ENCODE measurements at places on chromosomes 5 and 9.

GRCh38 chr5:16625096-16625495 lies 8.3 kb upstream of the RETREG1 start:
- DNase-seq: no peak

DNA sequence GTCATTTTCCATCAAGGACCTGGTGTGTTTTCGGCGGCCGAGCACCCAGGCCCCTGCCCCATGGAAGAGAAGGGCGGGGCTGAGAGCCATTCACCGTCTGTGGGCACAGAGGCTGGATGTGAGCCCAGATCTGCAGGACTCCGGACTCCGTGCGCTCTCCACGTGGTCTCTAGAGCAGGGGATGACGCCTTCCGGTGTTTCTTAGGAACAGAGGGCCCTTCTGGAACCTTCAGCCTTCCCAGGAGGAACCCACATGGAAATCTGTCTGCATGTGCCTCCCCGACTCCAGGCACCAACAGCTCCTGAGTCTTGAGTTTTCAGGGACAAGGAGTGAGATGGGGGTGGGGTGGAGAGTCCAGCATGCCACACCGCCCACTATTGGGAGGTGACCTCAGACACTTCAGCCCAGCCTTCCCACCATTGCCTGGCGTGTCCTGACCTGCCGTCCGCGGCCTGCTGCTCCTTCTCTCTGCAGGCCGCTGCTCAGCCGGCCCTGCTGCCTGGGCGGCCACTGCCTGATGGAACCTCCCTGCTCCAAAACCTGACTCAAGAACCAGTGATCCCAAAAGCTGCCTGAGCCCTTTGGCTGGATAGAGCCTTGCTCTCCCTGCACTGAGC lies 2.4 kb upstream of the RXRA start:
- DNase-seq: no peak

- no peak for DNase-seq
Observed at GRCh38 chr9:34663303-34663605, 797 bp upstream of the CCL27 start.

DNA sequence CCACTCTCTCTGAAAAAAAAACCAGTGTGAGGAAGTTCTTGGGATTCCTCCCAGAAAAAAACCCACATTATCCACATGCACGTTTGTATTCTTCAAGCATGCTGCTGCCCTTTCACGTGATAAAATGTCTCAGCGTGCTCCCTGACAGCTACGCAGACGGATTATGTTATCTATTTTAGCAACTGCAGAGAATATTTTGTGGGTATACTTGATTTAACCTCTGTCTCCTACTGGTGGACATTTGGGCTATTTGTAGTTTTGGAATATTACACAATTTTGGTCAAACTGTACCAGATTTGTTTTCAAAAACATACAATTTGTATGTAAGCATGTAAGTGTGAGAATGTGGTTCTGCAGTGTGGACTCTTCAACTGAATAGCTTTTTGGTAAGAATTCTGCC lies 10.7 kb downstream of the PRRC2B start:
- peak; percentile 80 for DNase-seq

- no peak for DNase-seq
Observed at GRCh38 chr9:134980516-134980915, 62.8 kb upstream of the FCN1 start.

DNA sequence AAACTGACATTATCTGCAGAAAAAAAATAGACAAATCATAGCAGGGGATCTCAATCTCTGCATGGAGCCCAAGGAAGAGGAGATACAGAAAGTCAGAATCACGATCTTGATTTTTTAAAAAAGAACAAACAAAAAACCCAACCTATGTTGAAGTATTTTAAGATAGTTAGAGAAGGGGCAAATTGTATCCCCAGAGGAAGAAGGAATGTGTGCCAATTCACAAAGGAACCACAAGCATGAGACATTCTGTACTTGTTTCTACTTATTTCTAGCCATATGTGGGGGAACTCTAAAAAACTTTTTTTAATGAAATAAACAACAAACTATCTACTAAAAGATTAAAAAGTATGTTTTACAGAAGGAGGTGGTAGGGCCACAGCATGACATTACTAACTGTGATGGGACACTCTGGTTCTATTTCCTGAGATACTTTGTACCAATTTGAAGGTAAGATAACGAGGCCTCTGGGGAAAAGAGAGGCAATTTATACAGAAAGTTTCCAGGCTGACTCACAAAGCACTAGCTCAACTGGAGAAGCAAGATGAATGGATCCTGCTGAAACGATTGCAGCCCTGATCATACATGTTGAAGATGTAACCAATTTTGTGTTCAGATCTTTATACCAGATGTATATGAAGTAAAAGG lies 22.5 kb downstream of the RANBP3L start:
- DNase-seq: peak; percentile 46

DNA sequence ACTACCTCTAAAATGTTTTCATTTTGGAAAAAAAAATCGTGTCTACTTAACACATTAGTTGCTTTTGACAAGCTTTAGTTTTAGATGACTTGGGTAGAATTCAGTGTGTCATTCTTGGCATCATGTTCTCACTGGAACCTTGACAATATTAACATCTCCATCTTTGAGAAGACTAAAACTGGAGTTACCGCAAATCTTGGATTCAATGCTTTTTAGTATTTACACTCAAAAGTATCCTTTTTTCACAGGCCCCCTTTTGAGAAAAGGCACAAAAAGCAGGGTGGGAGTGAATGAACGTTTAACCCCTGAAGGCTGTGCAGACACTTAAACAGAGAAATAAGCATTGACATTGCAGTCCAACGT lies 549.1 kb downstream of the CSNK1G3 start:
- no peak for DNase-seq

DNA sequence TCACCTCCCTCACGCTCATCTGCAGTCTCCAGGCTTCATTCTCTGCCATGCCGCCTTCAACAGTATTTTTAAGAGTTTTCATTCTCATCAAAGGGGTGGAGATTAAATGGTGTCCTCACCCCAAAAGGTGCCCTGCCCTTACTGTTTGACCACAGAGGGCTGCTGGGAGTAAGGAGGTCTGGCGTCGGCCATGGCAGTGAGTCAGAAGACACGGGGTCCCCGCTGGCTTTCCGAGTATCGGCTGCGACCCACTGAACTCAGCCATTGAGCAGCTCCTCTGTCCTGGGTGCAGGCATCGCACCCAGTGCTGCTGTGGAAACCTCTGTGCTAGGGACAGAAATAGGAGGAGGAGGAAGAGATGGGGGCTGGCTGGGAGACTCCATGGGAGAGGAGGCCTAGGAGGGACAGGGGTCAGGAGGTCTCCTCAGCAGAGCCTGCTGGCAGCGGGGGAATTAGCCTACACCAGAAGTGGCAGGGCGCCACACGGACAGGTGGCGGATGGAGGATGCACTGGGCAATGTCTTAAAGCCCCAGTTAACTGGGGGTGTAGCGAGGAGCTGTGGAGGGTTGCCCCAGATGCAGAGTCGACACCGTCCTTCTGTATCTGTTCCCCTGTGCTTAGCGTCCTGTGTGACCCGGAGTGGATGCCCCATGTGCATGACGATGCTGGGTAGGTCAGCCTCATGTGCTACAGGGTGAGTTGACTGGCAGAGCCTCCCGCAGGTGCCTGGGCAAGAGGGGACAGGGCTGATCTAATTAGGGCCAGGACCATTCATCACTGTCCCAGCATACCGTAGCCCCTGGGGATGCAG lies 15.4 kb upstream of the PLEKHG4B start:
- DNase-seq: no peak

DNA sequence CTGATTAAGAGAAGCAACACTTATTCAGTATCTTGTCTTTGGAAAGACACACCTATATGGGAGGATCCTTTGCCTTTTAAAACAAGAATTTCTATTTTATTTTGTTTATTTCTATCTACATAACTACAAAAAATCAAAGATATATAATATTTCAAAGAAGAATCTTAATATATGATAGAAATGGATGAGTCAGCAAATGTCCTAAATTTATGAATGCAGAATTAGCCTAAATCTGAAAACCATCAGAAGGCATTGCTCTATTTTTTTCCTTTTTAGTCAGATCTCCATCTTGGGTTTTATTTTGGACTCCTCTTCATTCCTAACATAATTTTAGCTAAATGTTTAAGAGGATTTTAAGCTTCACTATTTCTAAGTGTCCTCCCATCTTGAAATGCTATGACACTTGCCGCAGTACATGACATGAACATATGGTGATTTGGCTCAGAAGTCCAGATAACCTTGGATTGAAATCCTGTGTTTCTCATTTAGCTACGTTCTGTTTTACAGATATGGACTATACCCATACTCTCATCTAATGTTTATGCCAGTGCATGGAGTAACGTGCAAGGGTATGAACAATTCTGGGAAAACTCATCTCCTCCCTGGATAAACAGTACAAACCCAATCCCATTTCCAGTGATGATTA lies 1322.8 kb upstream of the DMAC1 start:
- no peak for DNase-seq

DNA sequence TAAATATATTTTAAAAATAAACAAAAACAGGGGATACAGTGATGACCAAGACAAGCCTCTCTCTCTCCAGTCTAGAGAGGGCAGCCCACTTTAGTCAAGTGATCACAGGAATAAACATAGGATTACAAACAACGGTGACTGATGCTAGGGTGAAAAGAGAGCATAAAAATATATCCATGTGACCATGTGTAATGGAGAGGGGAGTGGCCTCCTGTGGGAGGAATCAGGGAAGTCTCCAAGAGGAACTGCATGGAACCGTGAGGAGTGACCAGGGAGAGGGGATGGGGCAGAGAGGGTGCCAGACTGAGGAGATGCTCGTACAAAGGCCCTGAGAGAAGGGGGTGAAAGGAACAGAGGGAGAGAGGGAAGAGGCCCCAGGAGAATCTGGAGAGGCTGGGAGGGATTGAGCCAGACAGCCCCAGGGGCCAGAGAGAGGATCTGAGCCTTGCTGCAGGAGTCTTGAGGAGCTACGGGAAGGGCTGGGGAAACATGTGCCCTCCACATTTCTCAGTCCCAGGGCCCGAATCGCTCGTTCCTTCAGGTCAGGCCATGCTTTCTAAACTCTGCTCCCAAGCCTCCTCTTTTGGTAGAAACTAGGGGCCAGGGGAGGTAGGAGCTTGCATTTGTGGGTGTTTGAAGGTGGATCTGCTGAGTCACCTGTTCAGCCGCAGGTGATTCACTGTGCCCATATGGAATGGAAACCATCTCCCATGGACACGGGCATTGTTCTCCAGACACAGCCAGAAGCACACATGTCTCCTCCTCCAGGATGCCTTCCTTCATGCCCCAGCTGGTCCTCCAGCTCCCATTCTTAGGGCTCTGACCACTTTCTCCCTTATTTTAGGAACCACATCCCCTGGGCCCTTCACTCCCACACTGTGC lies 63.8 kb downstream of the PAX5 start:
- no peak for DNase-seq

DNA sequence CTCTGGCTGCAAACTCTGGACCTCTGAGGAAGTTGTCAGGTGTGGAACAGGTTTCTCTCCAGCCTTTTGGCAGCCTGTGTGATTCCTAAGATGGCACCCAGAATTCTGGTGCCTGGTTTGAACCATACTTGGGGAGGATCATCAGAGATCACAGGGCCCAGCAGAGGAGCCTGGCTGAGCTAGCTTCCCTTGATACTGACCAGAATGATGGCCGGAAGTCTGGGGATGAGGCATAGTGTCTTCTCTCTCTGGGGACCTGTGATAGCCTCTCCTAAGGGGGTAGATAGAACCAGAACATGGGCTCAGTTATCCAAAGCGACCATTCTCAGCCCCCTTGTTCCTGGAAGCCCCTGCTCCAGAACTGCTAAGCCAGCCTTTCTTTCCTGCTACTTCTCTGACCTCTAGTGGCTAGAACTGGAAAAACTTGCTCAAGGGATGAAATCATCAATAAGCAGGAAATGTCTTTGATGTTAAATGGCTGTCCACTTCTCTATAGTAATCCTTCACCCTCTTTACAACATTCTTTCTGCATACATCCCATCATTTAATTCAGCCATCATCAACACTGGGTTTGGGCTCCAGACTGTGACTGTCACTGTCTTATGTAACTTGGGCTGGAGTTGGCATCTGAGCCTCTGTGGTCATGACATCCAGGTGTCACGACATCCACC lies 55.1 kb downstream of the C9orf152 start:
- peak; percentile 70 for DNase-seq

DNA sequence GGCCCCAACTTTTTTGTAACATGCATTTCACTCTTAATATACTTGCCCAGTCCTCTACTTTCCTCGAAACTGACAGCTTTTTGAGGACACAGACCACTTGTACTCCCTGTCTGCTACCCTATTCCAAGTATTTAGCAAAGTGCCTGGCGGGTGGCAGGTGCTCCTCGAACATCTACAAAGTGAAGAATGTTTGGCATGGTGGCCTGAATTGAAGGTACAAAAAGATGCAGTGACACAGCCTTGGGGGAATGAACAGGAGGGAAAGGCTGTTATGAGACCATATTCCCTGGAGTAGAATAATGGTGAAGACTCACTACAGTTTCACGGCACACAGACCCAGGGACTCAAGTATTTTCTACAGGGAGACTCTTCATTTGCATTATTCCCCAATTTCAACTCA lies 590.9 kb downstream of the PRELID2 start:
- no peak for DNase-seq

Measured in fibroblast of skin of scalp (primary cell).